Activated CD4-positive, alpha-beta T cell treated with anti-CD3 and anti-CD28 coated beads, Interleukin-2, amount 50 U/mL, for 48 hours (primary cell): ENCODE measurements at places on chromosomes 4 and X.

DNA sequence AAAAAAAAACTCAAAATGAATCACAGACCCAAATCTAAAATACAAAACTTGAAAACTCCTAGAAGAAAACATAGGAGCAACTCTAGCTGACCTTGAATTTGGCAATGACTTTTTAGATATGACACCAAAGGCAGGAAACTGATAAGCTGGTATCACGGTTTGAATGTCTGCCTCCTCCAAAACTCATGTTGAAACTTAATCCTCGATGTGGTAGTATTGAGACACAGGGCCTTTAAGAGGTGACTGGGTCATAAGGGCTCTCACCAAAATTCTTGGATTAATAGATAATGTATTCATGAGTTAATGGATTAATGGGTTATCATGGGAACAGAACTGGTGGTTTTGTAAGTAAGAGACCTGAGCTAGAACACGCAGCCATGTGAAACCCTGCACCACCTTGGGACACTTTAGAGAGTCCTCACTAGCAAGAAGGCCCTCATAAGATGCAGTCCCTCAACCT, 40.5 kb downstream of the FRYL start:
- DNase-seq: no peak

DNA sequence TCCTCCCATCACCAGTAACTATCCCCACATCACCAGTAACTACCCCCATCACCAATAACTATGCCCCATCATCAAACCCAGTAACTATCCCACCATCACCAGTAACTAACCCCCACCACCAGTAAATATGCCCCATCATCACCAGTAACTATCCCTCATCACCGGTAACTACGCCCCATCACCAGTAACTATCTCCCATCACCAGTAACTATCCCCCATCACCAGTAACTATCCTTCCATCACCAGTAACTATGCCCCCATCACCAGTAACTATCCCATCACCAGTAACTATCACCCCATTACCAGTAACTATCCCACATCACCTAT, 2.9 kb downstream of the ASMTL start:
- no peak for DNase-seq

GRCh38 chr4:158865520-158866177, 96.8 kb downstream of the FNIP2 start:
- DNase-seq: no peak

DNA sequence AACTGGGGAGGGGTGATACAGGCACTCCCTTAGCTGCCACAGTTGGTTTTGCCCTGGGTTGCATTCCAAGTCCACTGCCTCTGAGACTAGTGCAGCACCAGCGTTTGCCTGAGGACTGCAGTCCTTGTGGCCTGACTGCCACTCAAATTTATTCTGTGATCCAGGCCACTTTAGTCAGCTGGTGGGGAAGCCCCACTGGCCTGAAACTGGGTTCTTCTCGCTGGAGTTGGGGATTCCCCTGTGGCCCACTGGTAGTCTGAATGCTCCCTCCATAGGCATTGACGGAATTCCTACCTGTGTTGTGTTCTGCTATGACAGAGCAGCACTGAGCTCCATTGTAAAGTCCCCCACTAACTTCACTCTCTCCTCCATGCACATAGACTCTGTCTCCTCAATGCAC, 63.8 kb downstream of the PTPN13 start:
- no peak for DNase-seq

DNA sequence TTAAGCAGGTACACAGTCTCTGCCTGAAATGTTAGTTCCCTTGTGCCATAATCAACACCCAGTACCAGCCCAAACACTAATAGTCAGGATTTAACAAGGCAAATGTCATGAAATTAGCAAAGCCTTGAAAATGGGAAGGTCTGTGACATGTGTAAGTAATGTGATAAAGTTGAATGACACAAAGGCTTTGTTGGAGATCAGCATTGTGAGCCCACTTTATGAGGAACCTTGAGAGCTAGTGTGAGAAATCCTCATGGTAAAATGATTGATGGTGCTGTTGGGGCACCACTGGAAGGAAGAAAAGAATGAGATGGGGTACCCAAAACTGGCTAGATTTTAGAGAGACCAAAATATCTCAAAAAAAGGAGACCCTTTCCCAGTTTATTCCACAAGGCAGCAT, 3.3 kb upstream of the LIN54 start:
- DNase-seq: no peak

GRCh38 chr4:8515316-8516060, 64.7 kb upstream of the GPR78 start:
- no peak for DNase-seq

DNA sequence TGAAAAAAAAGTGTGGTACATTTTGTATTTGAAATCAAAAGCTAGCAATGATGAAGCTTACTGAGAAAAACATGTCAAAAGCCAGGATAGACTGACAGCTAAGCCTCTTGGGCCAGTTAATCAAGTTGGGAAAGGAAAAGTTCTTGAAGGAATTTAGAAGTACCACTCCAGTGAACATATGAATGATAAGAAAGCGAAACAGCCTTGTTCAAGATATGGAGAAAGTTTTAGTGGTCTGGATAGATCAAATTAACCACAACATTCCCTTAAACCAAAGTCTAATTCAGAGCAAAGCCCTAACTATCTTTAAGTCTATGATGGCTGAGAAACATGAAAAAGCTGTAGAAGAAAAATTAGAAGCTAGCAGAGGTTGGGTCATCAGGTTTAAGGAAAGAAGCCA, 268.3 kb downstream of the PDHA2 start:
- DNase-seq: no peak

- DNase-seq: no peak
Measured at GRCh38 chr4:17284323-17285175, 227.3 kb downstream of the QDPR start.

- DNase-seq: no peak
Measured at GRCh38 chr4:1777822-1778641, 15.1 kb upstream of the FGFR3 start.

DNA sequence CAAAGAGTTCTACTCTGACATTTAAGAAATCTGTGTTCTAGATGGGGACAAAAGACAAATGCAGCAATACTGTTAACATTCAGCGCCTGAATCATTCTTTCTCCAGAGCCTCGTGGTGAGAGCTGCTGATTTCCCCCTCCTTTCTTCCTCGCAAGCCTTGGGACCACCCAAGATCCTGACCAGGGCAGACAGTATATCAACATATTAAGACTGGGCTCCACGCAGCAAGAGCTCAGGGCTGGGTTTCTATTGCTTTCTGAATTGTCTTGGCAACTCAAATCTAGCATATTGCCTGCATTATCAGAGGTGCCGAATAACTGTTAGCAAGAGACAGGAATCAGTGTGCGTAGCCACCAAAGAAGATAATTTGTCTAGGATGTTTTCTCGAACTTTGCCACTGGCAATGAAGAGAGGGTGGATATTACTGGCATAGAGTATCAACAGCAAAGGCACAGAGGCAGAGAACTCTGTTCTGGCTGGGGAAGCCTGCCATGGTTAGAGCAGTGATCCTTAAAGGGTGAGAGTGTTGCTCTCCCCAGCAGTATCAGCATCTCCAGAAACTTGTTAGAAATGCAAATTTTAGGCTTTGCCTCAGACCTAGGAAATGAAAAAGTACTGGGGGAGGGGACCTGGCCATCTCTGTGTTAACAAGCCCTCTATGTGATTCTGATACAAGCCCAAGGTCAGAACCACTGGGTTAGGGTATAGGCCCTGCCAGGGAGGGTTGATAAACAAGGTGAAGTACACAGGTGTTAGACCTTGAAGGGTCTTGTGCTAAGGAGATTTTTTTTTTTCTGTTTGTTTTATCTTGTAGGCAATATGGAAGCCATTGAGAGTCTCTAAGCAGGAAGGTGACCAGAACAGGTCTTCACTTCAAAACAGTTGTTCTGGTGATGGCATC, 46.2 kb upstream of the MID1IP1 start:
- DNase-seq: no peak

DNA sequence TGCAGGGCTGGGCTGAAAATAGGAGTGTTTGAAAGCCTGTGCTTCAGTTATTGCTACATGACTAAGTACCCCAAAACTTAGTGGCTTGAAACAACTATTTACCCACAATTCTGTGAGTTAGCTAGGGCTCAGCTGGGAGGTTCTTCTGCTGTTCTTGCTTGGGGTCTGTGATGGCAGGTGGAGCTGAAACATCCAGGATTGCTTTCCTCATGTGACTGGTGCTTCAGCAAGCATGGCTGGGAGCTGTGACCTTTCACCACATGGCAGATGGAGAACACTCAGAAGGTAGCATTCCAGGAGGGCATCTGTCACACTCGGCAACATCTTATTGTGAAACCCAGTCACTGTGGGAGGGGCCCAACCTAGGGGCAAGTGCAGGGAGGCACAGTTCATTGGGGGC, 57.0 kb upstream of the TBC1D14 start:
- no peak for DNase-seq

DNA sequence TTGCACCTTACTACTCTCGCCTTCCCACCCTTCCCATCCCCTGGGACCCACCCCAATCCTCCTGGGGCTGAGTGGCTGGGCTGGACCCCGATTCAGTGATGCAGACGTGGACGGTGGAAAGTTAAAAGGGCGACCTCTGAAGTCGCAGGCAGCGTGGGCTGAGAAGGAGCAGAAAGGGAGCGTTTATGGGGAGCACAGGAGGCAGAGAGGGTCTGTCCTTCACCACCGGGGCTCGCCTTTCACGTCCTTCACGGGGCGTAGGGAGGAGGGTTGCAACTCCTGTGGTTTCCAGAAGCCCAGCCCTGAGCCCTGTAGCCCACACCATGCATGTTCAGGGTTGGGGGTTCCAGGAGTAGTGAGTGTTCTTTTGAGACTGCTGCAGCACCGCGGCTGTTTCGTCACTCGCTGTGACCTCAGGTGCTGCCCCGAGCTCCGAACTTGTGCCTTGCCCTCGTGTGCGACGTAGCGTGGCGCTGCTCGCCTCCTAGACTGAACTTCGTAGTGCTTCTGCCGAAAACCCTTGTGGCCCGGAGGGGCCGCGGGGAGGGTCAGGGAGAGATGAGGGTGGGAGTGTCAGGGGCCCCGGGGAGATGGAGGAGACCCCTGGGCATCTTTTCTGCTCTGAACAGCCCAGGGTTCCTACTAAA, 1.6 kb downstream of the NHS start:
- no peak for DNase-seq

DNA sequence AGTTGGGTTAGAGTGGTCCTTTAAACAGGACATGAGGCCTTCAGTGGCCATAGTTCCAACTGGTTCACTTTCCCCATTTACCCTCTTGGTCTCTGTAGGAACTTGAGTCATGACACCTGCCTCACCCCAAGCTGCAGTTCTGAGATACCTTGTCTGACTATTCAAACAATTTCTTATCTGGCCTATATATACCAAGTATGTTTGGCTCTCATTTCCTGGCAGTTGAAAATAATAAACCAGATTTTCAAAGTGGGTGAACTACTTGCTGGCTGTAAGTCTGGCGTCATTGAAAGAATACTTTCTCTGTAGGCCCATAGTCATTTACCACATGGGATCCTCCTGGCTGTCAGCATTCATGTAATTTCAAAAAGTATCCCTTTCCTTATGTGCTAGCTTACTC, 228.8 kb downstream of the SHROOM3 start:
- DNase-seq: no peak

- no peak for DNase-seq
Measured at GRCh38 chr4:40934676-40935075, 184.9 kb downstream of the NSUN7 start.

DNA sequence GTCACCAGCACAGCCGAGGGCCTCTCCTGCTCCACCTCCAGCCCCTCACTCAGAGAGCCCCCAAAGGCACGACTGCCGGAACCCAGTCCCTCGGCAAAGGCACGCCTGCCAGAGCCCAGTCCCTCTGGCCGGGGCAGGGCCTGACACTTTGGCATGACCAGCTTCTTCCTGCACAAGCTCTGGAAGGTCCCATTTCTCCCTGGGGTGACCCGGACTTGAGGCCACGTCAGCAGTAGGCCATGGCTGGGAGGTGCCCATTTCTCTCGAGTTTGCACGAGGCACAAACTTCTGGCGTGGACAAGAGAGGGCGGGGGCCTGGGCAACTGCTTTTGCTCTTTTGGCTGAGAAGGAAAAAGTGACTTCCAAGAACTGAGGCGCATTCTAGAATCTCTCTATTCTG, 62.2 kb upstream of the GPR78 start:
- no peak for DNase-seq

DNA sequence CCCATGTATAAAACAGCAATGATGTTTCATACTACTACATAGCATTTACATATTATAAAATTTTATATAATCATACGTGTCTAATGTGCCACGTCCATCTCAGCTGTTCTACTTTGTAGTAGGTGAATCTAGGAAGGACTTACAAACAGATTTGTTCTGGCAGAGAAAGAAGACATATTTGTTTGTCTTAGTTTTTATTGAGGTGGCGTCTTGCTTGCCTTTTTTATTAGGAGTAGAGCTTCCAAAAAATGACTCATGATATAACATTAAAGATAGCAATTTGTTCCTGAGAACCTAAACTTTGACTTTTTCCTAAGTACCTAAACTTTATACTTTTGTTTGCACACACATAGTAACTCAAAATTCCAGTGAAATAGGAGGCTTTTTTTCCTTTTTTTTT, 64.6 kb downstream of the CLDN22 start:
- DNase-seq: no peak

- DNase-seq: no peak
Measured at GRCh38 chrX:104205548-104205947, 39.3 kb downstream of the FAM199X start.

- DNase-seq: no peak
Measured at GRCh38 chr4:15569746-15570145, 85.4 kb downstream of the FBXL5 start.

DNA sequence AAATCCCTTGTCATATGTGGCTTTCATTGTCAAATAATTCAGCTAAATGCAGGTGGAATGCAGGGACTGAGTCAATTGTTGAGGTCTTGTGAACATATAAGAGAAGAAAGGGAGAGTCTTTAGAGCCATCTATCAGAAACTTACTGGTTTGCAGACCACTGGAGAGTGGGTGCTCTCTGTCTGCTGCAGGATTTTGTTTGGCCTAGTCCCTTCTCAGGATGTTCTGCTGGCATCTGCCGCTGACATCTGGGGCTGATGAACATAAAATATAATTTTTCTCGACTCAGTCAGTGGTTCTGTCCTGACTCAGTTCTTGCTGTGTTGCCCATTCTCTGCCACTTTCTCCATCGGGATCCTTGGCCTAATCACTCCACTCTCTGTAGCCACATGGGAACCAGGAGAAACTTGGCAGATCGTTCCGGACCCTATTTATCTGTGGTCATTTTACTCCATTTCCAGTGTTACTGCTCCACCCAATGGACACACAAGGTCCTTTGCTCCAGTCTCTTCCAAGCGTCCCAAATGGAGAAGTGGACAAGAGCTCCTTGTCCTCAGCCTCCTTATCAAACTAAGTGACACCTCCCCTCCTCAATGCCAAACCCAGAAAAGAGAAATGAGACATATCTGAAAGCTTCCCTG, 436.2 kb downstream of the FAT4 start:
- no peak for DNase-seq

DNA sequence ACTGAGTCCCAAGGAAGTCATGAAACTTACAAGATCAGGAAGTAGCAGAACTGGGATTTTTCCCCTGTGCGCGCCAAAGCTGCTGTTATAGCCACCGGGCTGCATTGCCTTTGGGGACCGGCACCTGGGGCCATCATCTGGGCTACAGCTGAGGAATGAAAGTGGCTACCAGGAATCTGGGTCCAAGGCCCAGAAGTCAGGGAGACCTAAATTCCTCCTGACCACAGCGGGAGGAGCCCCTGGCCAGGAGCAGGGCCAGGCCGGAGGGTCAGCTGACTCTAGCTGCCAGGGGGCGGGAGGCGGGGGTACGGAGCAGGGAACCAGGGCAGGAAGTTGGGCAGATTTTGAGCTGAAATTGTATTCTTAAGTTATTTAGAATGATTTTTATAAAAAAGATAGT, 242.4 kb downstream of the EVC2 start:
- DNase-seq: no peak
